ENCODE measurements at places on chromosomes 7 and 10.

DNA sequence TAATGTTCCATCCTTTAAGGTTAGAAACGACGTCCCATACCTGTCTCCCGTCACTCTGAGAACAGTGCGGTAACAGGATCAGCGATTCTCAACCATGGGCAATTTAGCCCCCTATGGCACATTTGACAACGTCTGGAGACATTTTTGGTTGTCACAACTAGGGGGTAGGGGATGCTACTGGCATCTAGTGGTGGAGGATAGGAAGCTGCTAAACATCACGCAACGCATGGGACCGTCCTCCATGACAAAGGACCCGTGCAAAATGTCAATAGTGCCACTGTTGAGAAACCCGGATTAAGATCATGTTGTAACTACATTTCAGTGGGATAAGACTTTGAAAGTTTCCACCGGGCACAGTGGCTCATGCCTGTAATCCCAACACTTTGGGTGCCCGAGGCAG is 5.0 kb upstream of the PAXIP1 start:
- no peak for DNase-seq

DNA sequence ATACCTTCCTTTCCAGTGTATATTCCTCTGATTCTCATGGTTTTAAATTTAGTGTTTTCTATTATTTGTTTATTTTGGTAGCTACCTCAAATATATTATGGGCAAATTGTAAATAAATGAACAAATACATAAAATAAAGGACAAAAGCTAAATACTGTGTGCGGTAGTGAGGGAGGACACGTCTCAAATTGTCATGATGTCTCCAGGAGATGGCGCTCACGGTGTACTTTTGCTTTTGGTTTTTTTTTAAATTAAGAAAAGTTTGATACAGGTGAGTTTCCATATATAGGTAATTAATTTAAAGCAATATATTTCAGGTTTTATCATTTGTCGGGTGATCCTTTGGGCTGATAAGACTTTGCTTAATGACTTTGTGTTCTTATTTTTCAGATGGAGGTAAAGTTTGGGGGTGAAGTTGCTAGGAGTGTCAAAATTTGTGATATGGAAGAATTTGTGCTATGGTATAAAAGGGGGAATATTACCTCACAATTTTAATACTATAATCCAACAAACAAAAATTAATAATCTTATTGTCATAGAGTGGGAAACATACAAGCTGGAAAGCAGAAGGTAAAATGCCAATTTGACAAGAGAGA is 68.4 kb upstream of the TMEM229A start:
- no peak for DNase-seq

- no peak for DNase-seq
Measured at GRCh38 chr7:44883961-44884620, 1.2 kb downstream of the PURB start.

- no peak for DNase-seq
Measured at GRCh38 chr10:79137826-79138225, 69.1 kb downstream of the ZMIZ1 start.

GRCh38 chr10:114257498-114257897 is 18.4 kb downstream of the VWA2 start:
- no peak for DNase-seq

- DNase-seq = no peak
Measured at GRCh38 chr10:95208702-95209391, 14.8 kb downstream of the ACSM6 start.

GRCh38 chr10:79025199-79025832 is 43.5 kb upstream of the ZMIZ1 start:
- peak; percentile 19 for DNase-seq

Measured in stimulated activated CD8-positive, alpha-beta memory T cell treated with anti-CD3 and anti-CD28 coated beads, Interleukin-2, amount 100 ng/mL, for 1 hour (primary cell).